Hepatic stellate cell (primary cell): ENCODE measurements at places on chromosomes 13 and 19.

GRCh38 chr19:34155686-34156085 is 16.6 kb upstream of the LSM14A start:
- peak; percentile 25 for DNase-seq

- no peak for DNase-seq
Measured at GRCh38 chr19:29706635-29707034, 8.4 kb downstream of the C19orf12 start.

GRCh38 chr19:3515891-3516422 is 9.8 kb downstream of the FZR1 start:
- DNase-seq = no peak

DNA sequence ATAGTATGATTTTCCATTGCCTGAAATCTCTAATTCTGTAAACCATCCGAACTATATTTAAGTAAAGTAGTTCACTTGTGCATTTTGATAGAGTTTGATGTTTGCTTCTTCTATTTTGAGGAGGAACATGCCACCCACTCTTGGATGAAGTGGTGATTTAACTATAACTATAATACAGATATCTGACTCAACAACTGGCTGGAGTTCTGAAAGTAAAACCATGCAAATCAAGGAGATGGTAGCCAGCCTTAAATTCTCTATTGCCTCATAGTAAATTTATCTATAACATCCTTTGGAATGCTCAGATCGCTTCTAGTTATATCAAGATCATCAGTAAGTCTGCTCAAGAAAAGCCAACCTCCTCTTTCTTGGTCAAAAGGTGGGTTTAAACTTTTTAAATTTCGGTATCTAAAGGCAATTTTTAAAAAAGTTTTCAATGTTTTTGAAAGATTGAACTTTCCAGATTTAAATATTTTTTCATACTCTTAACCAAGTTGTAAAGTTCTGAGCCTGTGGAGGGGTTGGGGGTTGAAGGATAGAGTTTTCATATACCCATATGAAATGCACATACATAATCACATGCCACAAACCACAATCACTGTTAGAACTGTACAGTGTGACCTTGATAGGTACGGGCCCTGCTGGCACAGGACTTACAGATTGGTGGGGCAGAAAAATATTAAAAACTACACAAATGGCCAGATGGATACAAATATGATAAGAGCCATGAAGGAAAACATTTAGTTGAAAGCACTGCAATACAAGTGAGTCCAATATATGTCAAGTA is 90.5 kb upstream of the RFC3 start:
- no peak for DNase-seq

GRCh38 chr13:43543331-43543730 is 243.4 kb downstream of the ENOX1 start:
- DNase-seq = no peak

DNA sequence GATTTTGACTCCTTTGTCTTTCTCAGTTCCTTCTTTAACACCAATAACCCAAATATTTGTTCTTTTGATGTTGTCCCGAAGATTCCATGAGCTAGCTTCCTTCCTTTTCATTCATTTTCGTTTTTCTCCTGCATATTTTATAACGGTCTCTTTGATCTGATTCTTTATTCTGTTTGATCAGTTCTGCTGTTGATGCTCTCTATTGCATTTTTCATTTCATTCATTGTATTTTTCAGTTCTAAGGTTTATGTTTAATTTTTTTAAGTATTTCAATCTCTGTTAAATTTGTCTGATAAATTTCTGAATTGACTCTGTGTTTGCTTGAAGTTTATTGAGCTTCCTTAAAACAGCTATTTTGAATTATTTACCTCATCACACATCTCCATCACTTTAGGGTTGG is 68.4 kb upstream of the LRCH1 start:
- DNase-seq = no peak

DNA sequence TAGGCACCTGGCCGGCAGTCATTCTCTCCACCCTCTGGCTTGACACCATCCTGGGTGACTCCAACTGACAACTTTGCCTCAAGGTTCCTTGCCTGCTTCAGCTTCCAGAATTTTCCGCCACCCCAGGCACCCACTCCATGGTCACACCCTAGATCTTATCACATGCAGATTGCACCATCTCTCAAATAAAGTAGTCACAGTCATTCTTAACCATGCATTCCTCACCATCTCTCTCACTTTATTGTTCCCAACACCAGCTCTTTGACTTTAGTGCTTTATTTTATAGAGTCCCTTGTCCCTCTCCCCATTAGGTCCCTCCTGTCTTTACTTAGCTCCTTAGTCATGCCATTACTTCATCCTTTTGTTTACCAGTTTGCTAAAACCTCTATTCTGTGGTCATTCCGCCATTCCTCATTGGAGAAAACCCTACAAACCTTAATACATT is 351.7 kb downstream of the SPRY2 start:
- no peak for DNase-seq

DNA sequence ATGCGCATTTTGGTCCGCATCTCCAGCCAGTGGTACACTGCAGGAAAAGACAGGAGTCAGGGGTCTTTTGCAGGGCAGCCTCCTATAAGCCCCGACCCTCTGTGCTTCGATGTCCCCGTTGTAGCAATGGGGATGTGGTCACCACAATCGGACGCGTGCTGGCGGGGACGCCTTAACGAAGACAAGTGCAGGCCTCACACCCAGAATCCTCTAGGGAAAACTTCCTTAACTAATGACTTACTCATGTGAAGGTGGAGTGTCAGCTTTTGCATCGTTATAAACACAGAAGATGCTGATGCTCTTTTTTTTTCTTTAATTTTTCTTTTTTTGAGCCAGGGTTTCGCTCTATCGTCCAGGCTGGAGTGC is 22.1 kb downstream of the VASP start:
- no peak for DNase-seq

DNA sequence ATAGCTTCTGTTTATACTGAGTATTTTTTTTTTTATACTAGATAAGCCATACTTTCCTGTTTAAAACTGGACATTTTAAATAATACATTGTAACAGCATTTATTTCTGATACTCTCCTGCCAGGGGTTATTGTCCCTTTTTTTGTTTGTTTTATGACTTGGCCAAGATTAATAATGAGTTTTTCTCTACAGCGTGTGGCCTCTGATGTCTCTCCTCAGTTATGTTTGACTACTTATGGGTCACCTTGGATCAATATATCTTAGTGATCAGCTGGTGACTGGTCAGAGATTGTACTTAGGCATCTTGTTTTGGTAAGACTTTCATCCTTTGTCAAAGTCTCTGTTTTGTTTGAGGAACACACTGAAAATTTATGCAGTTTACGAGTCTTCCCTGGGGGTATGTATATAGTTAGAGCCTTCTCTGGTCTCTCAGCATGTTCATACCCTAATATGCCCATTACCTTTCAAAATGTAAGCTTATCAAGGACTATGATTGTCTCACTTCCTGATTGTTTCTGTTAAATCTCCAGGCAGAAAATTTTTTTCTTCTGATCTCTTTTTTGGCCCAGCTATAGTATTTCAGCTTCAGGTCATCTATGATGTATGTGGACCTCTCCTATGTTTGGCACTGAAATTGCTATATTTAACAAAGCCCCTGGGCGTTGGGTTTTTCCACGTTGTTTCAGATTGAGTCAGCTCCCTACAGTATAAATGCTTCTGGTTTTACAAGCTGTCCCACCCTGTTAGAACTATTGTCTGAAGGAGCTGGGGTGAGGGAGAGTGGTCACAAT is 87.9 kb downstream of the URI1 start:
- DNase-seq = no peak

- DNase-seq = peak; percentile 26
Measured at GRCh38 chr19:4909156-4909896, at the start of gene UHRF1. Gene UHRF1 (plus strand): TSS chr19:4909501. CDS start chr19:4910886, 1,385 bp downstream.

- peak; percentile 29 for DNase-seq
Measured at GRCh38 chr19:52343548-52343947, 7.5 kb downstream of the ZNF610 start.
